ENCODE measurements at places on chromosomes 1 and 21. TPM values are rescaled to one million over a fixed set of nuclear protein-coding genes. Genes with fewer than 3 reads are reported as not detected.

Gene CELA3B
- not detected for total RNA-seq

Gene LMX1A
- total RNA-seq: not detected

Gene IL6R
- total RNA-seq: 16.1 TPM

DNA sequence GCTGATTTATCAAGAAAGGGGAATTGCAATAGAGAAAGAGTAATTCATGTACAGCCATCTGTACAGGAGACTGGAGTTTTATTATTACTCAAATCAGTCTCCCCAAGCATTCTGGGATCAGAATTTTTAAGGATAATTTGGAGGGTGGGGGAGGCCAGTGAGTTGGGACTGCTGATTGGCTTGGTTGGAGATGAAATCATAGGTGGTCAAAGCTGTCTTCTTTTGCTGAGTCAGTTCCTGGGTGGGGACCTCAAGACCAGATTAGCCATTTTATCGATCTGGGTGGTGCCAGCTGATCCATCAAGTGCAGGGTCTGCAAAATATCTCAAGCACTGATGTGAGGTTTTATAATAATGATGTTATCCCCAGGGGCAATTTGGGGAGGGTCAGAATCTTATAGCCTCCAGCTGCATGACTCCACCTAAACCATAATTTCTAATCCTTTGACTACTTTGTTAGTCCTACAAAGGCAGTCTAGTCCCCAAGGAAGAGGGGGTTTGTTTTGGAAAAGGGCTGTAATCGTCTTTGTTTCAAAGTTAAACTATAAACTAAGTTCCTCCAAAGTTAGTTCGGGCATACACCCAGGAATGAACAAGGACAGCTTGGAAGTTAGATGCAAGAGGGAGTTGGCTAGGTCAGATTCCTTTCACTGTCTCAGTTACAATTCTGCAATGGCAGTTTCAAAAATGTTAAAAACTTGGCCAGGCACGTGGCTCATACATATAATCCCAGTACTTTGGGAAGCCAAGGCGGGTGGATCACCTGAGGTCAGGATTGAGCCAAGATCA is 16.9 kb upstream of the RAB3B start:
- no peaks in the 10 kb centered on the region for H3K27me3 ChIP-seq
- H3K4me3 ChIP-seq: no peak overlapping the region
- peaks cover 7% of the 10 kb centered on the region for H3K4me1 ChIP-seq
- no peak for DNase-seq
- H3K36me3 ChIP-seq: no peaks in the 10 kb centered on the region
- no peak overlapping the region for H3K27ac ChIP-seq

- H3K4me3 ChIP-seq: no peak overlapping the region
- H3K4me1 ChIP-seq: no peaks in the 10 kb centered on the region
- DNase-seq: no peak
- H3K27me3 ChIP-seq: no peaks in the 10 kb centered on the region
- H3K27ac ChIP-seq: no peak overlapping the region
- H3K36me3 ChIP-seq: peaks cover 49% of the 10 kb centered on the region
These were observed 9.4 kb downstream of the SOD1 start for GRCh38 chr21:31668651-31669491.

- H3K27ac ChIP-seq: no peak overlapping the region
- no peak overlapping the region for H3K4me3 ChIP-seq
- no peak for DNase-seq
- no peaks in the 10 kb centered on the region for H3K36me3 ChIP-seq
- no peaks in the 10 kb centered on the region for H3K4me1 ChIP-seq
These were observed 163.0 kb downstream of the GRIK3 start for GRCh38 chr1:36871146-36871971.

DNA sequence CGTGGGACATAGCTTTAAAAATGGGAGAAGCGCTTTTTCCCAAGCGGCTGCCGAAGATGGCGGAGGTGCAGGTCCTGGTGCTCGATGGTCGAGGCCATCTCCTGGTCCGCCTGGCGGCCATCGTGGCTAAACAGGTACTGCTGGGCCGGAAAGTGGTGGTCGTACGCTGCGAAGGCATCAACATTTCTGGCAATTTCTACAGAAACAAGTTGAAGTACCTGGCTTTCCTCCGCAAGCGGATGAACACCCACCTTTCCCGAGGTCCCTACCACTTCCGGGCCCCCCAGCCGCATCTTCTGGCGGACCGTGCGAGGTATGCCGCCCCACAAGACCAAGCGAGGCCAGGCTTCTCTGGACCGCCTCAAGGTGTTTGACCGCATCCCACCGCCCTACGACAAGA is 245.5 kb downstream of the MRPL39 start:
- no peak for DNase-seq
- peaks cover 30% of the 10 kb centered on the region for H3K4me1 ChIP-seq
- H3K27ac ChIP-seq: no peak overlapping the region
- no peak overlapping the region for H3K4me3 ChIP-seq
- no peaks in the 10 kb centered on the region for H3K36me3 ChIP-seq

DNA sequence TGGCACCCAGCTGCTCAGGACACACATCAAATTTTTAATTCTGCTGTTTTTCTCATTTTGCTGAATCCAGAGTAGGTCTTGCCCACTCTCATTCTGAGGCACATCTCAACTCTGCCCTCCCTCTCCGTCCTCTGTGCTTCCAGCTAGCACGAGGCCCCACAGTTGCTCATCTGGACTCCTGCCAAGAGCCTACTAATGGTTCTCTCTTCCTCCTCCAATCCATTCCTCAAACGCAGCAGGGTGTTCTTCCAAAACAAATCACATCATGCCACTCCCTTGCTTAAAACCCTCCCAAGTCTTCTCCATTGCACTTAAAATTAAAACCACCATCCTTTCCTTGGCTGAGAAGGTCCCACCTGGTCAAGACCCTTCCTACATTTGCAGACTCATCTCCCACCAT is 49.8 kb upstream of the SCAF4 start:
- no peak overlapping the region for H3K27ac ChIP-seq
- no peaks in the 10 kb centered on the region for H3K36me3 ChIP-seq
- no peaks in the 10 kb centered on the region for H3K4me1 ChIP-seq

Data from PC-3 (cell line).